ENCODE measurements at places on chromosomes 11 and 22.

- no peak for DNase-seq
Observed at GRCh38 chr11:61132646-61133045, 28.6 kb downstream of the VPS37C start.

DNA sequence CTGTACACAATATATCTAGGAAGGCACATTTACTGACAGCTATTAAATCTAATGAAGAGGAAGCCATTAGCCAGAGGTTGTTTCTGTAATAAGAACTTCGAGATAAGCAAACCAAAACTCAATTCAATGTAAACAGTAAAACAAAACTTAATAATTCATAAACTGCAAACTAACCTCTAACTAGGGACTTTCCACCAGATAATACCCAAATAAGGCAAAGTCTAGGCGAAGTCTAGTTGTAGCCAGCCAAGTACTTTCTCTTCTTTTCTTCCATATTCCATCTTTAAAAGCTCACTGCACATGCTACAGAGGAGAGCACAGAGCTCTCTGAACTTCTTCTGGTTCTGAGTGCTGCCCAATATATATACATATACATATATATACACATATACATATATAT, 229.9 kb upstream of the ANO5 start:
- DNase-seq: no peak

GRCh38 chr22:43346521-43346929, 3.4 kb upstream of the SCUBE1 start:
- peak; percentile 0 for DNase-seq

GRCh38 chr22:31676700-31677099, 14.7 kb upstream of the PISD start:
- DNase-seq: no peak

DNA sequence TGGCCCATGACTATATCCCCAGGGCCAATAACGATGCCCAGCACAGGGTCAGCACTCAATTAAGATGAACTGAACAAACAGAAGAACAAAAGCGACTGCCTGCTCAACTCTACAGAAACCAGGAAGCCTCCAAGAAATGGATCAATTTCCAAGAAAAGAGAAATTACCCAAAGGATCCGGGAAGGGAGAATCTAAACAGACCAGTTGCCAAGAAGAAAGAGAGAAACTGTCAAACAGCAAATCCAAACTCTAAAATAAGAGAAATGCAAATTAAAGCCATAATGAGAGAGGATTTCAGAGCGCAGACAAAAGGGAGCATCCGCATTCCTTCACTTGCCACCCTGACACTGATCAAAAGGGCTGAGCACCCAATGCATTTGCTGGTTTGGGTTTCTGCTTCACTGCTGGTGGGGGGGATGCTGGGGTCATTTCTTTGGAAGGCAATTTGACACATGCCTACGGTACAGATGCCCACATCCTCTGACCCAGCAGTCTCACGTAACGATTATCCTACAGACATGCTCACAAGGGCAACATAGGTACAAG, 37.7 kb upstream of the RFPL3 start:
- no peak for DNase-seq

- no peak for DNase-seq
Observed at GRCh38 chr11:1296287-1296686, 13.1 kb downstream of the TOLLIP start.

DNA sequence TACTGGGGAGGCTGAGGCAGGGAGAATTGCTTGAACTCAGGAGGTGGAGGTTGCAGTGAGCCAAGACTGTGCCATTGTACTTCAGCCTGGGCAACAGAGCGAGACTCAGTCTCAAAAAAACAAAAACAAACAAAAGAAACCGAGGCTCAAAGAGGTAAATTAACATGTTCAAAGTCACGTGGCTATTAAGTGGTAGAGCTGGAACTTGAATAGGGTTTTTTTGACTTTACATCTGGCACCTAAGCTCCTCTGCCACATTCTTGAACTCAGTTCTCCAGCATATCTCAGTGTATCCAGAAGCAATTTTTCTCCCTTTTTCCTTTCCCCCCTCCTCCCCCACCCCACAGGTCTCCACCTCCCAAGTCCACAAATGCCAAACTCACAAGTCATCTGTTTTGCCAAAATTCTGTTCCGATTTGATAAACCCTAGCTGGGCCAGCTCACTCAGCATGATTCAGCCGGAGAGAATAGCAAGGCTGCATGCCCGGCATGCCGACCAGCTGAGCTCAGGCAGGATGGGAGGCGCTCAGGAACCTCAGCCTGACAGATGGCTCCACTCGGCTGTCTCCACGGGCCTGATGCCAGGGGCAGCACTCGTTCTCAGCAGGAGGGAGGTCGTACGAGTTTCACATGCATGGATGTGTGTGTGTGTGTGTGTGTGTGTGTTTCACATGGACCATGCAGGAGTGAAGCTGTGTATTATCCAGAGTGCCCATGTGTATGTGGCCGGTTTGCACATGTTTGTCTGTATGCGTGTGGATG, 63.2 kb upstream of the RRAS2 start:
- DNase-seq: peak; percentile 65

DNA sequence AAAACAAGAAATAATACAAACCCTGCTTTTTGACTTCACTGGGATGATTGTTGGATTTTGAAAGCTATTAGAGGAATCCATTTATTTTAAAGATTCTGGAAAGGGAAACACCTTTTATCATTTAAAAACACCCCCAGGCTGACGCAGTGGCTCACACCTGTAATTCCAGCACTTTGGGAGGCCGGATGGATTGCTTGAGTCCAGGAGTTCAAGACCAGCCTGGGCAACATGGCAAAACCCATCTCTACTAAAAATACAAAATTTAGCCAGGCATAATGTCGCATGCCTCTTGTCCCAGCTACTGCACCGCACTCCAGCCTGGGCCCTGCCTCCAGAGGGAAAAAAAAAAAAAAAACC, 317 bp upstream of the SCN2B start:
- DNase-seq: no peak

DNA sequence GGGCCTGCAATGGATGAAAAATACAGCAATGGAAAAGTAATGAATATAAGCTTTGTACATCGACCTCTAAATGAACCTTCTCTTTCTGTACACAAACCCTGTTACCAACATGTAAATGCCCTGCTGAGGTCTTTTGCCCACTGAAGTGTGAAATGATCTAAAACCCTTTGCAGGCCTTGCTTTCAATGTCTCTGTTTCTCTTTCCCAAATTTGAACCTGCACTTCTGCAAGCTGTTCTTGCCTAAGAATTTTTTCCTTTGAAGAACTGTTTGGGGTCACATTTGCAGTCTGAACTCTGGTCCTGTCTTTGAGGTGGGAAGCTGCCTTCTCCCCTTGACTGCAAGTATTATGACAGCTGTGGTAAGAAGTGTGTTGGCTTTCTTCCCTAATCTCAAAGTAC, 1237.1 kb downstream of the FAM181B start:
- no peak for DNase-seq

DNA sequence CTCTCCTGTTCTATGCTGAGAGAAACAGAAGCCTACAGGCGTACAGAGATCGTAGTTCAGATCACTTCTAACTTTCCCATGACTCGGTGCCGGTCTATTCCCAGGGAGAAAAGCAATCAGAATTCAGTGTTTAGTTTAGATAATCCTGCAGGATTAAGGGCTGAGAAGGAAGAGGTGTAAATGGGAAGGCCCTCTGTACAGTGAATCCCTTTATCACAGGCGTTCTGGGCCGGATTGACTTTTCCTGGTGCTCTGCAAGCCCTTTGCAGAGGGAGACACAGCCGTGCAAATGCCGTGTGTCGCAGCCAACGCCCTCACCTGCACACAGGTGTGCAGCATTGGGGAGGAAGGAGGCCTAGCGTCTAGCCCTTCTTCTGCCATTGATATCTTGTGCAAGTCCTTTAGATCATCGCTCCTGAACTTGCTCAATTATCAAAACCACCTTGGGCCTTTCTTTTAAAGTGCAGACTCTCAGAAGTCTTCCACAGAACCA, 90.6 kb downstream of the DSCAML1 start:
- no peak for DNase-seq

- no peak for DNase-seq
Observed at GRCh38 chr11:35815556-35816315, 128.1 kb upstream of the LDLRAD3 start.

DNA sequence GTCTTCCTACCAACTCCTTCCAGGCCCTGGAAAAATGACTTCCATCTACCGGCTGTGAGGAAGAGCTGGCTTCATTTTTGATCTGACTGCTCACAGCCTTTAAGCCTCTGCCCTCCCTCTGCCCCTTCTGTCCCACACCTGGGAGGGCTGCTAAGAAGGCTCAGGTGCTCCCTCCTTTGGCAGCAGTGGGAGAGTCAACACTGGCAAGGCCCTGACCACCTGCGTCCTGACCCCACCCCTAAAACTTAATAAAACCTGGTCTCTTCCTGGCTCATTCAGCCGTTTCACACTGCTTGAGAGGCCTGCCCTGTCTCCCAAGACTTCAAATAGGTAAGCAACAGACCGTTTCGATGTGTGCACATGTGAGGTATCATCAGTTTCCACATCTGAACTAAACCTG, 52.1 kb upstream of the NFRKB start:
- no peak for DNase-seq

Measured in NCI-H1092 (cell line).